Stimulated activated CD8-positive, alpha-beta memory T cell treated with anti-CD3 and anti-CD28 coated beads, Interleukin-12 subunit alpha, Interleukin-12 subunit beta, amount 100 ng/mL, for 1 hour (primary cell): ENCODE measurements at places on chromosomes 12 and 14.

- no peak for DNase-seq
Measured at GRCh38 chr14:101948666-101949216, 15.6 kb upstream of the DYNC1H1 start.

DNA sequence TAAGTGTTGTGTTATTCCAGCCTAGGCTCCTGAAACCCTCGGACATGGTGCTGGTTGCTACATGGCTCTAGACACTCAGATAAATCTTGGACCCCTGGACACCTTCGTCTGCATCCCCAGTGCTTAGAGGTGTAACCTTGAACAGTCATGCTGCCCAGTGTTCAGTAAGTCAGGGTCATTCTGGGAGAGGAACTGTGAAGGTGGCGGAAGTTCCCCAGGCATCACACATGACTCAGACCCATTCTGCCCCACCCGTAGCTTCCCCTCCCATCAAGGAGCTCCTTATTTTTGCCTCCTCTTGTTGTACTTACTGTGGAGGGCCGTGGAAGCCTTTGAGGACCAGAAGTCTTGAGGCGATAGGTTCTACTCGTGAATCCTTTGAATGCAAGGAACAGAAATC lies 18.1 kb upstream of the SSPN start:
- no peak for DNase-seq

- DNase-seq = no peak
Measured at GRCh38 chr12:2902272-2902880, 11.7 kb downstream of the TULP3 start.

- no peak for DNase-seq
Measured at GRCh38 chr12:130075497-130076076, 86.7 kb upstream of the FZD10 start.

- DNase-seq = no peak
Measured at GRCh38 chr12:67884596-67884995, 104.7 kb upstream of the IFNG-AS1 start.

DNA sequence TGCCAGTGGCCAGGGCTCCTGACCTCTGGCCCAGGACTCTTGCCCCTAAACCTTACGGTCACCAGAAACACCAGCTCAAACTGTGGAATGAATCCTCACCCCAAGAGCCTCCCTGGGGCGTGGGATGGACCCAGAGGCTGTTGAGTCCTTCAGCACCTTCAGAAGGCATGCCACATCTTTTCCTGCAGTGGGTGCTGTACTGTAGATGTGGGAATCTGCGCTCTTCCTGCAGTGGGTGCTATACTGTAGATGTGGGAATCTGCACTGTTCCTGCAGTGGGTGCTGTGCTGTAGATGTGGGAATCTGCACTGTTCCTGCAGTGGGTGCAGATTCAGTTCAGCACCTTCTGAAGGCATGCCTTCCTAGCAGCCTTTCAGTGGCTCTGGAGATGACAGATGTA lies 1.2 kb downstream of the KRT82 start:
- no peak for DNase-seq

DNA sequence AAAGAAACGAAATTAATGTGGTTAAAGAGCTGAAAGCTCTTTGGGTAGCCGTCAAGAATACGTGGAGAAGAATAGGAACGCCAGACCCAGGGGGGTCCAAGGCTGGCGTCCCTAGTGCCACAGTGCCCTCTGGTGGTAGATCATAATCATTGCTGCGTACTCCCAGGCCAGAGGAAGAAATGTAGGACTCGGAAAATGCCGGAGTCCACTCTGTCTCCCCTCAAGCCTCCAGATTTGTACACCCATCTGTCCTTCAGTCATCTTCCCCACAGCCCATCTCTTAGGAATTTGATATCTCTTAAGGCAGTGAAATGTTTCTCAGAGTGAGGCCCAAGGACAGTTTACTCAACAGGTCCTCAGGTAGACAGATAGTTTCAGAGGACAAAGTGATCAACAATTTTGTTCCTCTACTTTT lies 25.4 kb upstream of the PLEKHG6 start:
- peak; percentile 42 for DNase-seq

DNA sequence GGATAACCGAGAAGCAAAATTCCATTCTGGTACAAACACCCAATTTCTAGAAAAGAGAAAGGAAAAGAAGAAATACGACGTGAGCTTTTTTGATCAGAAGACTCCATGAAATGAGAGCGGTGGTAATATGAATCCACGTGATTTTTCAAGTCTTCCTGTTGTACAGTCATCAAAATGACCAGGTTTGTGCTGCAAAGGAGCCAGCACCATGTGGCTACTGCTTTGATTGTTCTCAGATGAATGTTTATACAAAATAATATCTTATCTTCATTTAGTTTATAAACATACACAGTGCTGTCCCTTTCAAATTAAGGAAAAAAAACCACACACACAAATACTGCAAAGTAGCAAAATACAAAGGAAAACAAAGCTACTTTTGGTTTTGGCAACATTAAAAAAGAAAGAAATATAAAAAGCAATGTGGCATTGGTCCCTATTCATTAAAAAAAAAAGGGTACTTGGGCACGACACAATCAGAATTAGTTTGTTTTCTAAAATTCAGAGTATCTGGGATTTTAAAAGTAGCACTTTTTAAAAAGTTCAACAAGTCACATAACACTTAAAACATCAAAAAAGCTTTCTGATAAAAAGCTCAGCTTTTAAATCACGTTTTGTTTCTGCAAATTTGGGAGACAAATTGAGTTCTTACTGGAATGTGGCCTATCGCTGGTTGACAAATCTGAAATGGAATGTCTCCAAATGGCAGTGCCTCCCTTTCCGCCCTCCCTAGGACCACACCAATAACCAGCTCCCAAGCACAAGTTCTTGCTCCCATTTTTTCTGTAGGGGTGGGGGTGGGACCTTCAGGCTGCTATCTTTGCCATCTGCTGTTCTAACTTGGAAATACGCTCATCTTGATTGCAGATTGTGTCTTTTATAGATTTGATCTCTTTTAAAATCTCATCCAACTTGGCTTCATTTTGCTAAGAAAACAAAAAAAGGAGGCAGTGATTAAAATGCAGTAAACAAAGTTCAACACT lies 13.2 kb upstream of the SELPLG start:
- no peak for DNase-seq

DNA sequence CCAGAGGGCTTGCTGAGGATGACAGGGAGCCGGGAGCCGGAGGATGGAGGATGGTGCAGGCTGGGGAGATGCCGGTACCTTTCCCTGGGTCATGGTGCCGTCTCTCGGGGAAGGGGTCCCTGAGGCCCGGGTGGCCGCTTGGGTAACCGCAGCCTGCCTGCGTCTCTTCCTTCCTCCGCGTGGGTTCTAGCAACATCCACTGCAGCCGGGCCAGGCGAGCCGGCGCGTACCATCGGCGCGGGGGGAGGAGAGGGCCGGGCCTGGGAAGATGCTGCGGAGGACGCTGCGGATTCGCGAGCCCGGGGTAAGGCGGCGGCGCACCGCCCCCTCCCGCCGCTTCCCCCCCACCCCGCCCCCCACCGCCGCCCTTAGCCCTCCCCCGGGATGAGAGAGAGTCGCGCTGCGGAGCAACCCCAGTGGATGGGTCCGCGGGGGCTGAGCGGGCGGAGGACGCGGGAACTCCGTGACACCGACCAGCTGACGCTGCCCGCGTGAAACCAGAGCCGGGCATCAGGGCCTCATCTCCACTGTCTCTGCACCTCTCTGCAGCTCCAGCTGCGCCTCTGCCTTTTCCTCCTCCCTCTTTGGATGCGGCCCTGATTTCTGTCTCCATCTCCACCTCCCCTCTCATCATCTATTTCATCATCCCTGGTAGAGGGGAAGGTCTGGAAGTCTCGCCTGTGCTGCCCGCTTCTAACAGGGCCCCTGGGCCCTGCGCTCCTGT lies at the start of gene FAIM2:
Gene FAIM2 (minus strand): TSS at position 201 of the 724 bp plus-strand sequence. CDS start 108 bp downstream, at position 93.
- DNase-seq = peak; percentile 11

GRCh38 chr12:101097829-101098580 lies 112.0 kb downstream of the SLC5A8 start:
- no peak for DNase-seq

DNA sequence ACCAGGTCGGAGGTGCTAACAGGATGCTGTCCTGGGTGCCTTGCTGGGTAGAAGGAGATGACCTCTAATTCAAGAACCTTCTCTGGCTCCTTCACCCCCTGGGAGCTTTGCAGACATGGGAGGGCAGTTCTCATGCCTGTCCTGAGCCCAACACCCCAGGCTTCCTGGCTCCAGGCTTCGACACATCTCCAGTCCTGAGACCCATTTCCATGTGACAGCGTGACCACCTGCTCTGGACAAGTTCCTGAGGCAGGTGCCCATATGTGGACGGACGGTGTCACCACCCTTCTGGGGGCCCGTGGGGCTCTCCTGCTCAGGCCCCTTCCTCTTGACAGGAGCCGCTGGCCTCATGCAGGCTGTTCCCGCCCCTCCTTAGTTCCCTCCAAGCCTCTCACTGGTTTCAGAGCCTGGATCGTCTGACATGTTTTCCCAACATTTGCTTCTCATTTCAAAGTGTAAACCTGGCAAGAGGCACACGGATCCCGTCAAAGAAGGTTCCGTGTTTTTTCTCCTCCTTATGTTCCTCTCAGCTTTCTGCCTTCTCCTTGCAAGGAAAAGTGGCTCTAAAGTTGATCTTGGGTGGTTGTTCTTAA lies 291.9 kb upstream of the RTL1 start:
- DNase-seq = no peak

DNA sequence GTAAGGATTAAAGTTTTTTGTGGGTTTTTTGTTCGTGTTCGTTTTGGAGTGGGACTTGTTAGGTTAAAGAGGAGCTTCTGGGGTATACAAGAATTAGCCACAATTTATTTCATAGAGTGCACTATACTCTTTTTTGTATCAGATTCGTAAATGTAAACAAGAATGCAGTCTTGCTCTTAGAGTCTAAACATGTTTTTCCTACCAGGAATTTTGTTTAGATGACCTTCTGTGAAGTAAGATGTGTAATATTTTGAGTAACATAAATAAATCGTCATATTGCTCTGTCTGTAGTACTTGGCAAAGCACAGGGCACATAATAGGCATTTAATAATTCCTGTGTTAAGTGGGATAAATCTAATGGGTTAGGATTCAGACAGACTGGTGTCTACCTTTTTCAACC lies 9.6 kb downstream of the CNOT2 start:
- DNase-seq = no peak

DNA sequence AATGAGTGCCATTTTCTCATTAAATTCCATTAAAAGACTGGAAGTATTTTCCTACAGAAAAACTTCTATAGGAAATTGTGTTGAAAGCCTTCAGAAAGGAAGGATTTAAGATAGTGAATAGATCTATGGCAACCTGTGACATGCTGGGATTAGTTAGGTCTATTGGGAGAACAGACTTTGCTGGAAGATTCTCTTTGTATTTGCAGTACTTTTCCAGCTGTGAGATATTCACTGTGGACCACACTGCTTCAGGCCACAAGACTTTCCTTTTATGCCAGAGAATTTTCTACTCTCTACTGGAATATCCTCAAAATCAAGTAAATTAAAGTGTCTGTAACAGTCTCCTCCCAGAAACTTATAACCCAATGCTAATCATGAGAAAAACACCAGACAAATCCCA lies 136.2 kb downstream of the MYRFL start:
- no peak for DNase-seq

- no peak for DNase-seq
Measured at GRCh38 chr12:105485921-105486320, 155.4 kb downstream of the C12orf75 start.

DNA sequence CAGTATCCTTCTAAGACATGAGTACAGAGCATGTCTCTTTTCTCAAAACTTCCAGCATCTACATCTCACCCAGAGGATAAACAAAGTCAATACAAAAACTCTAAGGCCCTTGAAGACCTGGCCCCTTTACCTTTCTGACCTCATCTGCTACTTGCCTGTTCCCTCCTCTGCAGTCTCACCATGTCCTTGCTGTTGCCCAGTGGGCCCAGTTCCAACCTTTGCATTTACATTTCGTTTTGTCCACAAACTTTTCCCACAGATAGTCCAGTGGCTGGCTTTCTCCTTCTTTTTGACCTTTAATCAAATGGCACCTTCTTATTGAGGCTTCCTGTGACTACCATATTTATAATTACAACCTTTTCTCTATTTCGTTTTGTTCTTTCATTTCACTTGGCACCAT lies 1.6 kb downstream of the IRAK4 start:
- no peak for DNase-seq

DNA sequence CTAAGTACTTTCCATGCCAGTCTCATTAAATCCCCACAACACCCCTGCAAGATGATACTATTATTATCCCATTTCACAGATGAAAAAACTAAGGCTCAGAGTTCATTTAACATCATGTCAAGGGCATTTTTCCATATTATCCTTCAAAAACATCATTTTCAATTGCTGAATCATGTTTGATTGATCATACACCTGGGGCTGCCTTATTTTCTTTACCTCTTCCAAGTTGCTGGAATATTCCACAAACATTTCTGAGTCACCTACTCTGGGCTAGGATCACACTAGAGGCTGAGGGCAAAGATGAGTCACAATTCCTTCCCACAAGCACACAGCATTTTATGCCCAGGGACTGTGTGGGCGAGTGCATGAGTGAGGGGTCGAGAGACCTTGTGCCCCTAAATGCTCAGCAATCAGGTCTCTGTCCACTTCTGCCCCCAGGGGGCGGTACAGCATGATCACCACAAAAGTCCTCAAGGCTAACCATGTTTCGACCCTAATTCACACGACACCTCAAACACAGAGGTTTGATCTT lies 14.1 kb upstream of the TMEM119 start:
- DNase-seq = peak; percentile 35

- DNase-seq = no peak
Measured at GRCh38 chr14:75944607-75945241, 37.1 kb downstream of the TGFB3 start.

DNA sequence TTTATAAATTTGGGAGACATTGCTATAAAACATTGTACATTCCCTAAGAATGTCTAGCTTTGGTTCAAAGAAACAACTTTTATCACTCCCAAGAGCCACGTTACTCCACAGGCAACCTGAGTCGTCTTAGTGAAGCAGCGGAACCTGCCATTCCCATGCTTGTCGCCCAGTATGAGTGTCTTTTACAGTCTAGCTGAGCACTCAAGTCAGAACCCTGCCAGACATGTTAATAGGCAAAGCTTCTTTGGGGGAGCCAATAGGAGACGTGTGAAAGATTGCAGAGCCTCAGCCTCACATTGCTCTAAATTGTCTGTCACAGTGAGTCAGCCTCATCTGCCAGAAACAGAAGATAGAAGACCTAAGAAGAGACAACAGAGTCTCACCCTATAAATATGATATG lies 541.6 kb upstream of the FLRT2 start:
- no peak for DNase-seq

DNA sequence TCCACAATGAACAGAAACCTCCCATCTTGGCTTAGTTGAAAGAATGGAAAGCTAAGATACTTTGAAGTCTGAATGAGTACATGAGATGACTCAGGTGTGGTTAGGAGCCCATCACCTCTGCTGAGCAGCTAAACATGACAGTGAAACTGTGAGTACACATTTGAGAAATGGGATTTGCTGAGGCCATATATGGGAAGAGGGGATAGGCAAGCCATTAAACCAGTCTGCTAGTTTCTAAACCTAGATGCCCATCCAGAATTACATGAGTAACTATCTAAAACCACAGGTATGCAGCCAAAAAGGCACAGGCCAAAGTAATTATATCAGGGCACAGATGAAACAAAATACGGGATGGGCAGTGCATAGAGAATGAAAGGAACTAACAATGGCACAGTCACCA lies 41.2 kb downstream of the NKX2-1 start:
- DNase-seq = no peak

GRCh38 chr12:47207340-47207717 lies 127.6 kb upstream of the AMIGO2 start:
- DNase-seq = no peak

GRCh38 chr14:24806061-24806678 lies 172.2 kb upstream of the GZMB start:
- DNase-seq = peak; percentile 9

- no peak for DNase-seq
Measured at GRCh38 chr14:31057035-31057434, 30.9 kb upstream of the STRN3 start.

GRCh38 chr12:26937443-26937862 lies 328 bp downstream of the INTS13 start:
- no peak for DNase-seq
